ENCODE measurements at places on chromosomes 11 and 22.
A peak's percentile ranks its signal among the peaks of the same experiment; 100 is the strongest.

GRCh38 chr22:25690798-25691197 lies 51.2 kb upstream of the MYO18B start:
- DNase-seq, result no peak

- no peak for DNase-seq
Observed at GRCh38 chr11:614623-615503, 887 bp downstream of the IRF7 start.

DNA sequence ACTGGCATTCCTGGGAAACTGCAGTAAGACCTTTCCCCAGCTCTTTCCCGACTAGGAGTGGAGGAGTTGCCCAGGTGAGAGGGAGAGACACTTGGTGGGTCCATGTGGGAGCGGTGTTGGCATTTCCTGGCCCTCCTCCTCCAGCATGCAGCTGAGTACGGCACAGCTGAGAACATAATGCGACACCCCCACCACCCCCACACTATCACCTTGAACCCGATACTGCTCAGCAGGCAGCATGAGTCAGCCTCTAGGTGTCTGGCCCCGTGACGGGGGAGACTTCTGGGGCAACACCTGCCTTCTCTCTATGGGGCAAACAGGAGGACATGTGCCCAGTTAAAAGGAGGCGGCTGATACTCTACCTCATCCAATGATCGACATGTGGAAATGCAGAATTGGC lies 64.4 kb downstream of the PKNOX2 start:
- DNase-seq, result peak; percentile 11

DNA sequence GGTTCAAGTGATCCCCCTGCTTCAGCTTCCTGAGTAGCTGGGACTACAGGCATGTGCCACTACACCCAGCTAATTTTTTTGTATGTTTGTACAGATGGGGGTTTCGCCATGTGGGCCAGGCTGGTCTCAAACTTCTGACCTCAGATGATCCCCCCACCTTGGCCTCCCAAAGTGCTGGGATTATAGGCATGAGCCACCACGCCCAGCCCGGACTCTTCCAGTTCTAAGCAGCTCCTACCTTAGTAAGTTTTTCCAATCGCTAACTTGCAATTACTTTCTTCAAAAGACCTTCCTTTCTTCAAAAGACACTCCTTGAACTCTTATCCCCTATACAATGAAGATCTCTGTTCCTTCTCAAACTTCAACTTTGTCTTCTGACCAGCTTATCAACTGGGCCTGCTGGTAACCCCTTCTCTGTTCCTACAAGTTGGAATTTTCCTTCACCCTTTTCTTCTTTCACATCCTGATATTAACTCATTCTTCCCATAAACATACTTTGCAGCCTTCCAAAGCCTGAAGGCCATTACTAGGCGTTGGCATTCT lies 25.8 kb downstream of the RBFOX2 start:
- no peak for DNase-seq

DNA sequence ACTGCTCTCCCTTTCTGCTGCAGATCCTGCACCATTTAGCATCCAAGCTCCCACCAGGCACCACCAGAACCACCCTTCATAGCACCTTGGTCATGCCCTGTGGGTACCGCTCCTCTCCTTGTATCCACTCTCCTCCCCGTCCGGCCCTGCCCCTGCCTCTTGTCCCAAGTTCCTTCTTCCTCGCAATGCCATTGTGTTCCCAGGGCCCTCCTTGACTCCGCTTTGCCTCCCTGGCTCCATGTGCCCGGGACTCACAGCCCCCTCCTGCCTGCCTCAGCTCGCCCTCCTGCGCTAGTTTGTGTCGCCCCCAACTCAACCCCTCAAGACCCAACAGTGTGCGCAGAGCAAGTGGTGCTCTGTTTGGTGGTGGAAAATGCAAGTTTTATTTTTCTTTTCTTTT lies 10.8 kb downstream of the FADS2 start:
- peak; percentile 56 for DNase-seq

- no peak for DNase-seq
Observed at GRCh38 chr11:121240650-121241303, 51.8 kb upstream of the SC5D start.

GRCh38 chr11:70305501-70305900 lies 35.0 kb downstream of the PPFIA1 start:
- DNase-seq, result no peak

DNA sequence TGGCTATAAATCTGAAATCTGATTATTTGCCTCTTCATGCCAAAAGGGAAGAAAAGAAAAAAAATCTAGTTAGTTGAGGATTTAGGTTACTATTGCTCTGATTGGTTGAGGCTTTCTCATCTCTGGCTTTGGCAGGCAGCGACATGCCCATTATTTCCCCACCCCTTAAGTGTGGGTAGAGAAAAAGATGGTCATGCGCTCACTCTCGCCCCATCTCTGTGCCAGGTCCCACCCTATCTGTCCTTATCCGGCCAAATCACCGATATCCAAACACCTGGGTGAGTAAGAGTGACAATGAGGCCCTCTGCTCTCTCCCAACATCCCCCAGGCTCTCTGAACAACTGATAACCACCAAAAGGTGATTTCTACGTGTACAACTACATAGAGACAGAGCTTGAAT lies 31.2 kb upstream of the SNX19 start:
- DNase-seq, result no peak

DNA sequence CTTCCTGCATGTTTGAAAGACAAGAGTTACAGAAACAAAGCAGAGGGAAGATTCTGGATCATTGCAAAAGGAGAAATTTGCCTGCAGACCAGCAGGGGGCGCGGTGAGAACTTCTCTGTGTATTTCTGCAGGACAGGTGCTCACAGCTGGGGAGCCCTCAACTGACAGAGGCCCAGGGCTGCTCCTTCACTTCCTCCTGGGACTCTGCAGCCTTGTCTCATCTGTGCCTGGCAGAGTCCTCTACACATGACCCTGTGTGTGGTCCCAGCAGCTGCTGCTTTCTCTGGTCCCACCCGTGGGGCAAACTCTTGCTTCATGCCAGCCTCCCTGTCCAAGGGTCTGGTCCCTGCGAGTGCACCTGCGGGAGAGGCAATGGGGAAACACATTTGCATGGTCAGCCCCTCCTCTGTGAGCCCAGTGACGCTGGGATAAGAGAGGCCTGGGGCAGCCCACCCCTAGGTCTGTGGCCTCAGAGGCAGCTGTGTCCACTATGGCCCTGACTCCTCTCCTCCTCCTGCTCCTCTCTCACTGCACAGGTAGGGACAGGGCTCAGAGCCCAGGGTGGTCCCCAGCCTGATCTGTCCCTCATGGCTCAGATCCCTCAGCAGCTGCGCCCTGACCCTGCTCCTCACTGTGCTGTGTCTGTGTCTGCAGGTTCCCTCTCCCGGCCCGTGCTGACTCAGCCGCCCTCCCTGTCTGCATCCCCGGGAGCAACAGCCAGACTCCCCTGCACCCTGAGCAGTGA lies 43.2 kb upstream of the VPREB1 start:
- peak; percentile 70 for DNase-seq

DNA sequence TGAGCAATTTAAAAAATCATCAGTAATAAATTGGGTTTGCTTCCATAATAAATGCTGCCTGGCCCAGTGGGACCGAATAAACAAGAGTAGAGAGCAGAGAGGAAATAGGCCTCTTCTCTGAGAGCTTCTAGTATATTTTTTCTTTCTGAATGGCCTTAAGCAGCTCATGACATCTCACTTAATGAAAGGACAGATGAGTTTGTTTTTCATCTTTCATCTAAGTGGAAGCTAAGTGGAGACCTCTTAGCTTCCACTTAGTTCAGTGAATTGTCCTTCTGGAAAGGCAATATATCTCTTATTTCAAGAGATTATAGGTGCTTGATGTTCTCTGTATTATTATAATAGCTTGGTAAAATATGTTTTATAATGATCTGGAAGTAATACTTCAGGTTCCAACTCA lies 245.9 kb upstream of the ANO3 start:
- DNase-seq, result no peak

- DNase-seq, result no peak
Observed at GRCh38 chr11:93653571-93653970, 7.9 kb upstream of the CEP295 start.

- DNase-seq, result no peak
Observed at GRCh38 chr22:19719488-19720021, 3.8 kb upstream of the GP1BB start.

- peak; percentile 23 for DNase-seq
Observed at GRCh38 chr11:47236482-47236881, 12.1 kb downstream of the ACP2 start.

GRCh38 chr11:127066401-127067090 lies 66.0 kb upstream of the KIRREL3 start:
- no peak for DNase-seq

DNA sequence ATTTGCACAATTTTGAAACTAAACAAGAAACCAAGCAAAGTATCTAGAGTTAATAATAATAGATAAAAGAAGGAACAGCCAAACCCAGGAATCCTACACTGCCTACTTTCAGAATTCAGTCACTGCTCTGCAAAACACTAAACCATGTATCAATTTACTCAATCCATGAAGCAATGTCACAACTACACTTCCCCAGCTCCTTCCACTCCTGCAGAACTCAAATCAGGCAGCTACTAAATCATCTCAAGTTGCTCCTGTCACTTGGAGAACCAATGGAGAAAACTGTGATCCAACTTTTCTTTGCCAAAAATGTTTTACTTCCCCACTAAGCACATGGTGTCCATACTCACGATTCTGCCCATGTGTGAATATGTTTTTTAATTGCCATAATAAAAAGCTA lies 24.9 kb upstream of the C11orf58 start:
- no peak for DNase-seq

- DNase-seq, result no peak
Observed at GRCh38 chr11:113278925-113279324, 35.5 kb upstream of the TTC12 start.

DNA sequence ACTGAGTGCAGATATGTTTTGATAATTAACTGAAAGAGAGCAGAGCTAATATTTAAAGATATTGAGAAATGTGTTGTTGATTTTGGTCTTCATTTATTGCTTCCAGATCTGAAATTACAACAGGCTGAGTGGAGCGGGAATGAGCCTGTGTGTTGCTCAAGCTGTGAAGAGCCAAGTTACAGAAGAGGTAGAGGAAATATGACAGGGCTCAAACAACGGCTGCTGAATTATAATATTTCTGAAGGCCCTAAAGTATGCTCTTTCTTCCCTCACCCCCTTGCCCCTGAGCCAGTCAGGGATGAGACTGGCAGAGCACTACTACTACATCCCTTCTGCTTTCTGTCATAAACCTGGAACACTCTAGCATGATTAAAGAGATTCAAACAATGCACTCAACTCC lies 115.6 kb downstream of the FANCF start:
- DNase-seq, result no peak

GRCh38 chr11:123740787-123741158 lies 687 bp downstream of the ZNF202 start:
- DNase-seq, result no peak

DNA sequence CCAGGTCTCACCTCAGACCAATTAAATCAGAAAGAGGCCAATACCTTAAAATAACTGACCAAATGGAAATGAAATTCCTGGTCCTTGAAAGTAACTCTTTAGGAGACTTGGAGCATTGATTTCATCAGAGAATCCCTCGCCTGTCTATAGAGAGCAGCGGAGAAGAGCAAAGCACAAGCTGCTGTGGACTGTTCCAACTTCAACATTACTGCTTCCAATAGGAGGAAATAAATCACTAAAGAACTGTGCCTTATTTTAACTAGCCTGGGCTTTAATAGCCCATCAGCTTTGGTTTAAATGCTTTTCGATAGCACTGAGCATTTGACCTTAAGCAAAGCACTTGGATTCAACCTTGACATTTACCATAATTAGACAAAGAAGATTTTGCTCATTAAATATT lies 32.0 kb upstream of the FJX1 start:
- no peak for DNase-seq

- DNase-seq, result no peak
Observed at GRCh38 chr11:119087747-119088241, 3.1 kb downstream of the HMBS start.

- DNase-seq, result no peak
Observed at GRCh38 chr11:132980670-132981069, 551.6 kb downstream of the OPCML start.

DNA sequence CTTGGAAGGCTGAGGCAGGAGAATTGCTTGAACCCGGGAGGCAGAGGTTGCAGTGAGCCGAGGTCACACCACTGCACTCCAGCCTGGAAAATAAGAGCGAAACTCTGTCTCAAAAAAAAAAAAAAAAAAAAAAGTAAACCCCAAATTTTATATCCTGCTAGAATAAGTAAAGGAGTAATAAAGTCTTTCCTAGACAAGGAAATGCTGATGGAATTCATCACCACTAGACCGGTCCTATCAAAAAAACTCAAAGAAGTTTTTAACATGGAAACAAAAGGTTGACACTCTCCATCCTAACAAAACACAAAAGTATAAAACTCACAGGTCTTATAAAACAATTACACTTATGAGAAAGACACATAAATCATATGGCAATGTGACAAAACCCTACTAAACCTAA lies 213.9 kb downstream of the SBF2 start:
- DNase-seq, result no peak

DNA sequence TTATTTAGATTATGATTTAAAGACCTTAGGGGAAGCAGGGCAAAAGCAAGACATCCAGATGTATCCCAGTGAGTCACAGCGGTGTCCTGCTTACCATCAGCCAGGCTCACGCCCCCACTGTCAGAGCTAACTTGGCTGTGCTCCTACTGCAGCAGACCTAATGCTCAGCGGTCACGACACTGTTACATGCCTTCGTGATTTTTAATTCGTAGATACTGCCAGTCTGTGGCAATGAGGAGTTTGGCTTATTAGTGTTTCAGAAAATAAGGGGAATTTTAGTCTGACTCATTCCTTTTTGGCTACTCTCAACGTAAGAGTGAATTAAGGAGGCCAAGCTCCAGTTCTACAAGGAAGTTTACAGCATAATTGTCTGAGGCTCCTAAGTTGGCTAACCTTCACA lies 22.7 kb downstream of the EFCAB6 start:
- peak; percentile 90 for DNase-seq

GRCh38 chr11:15967966-15968365 lies 388.4 kb downstream of the SOX6 start:
- DNase-seq, result no peak

GRCh38 chr11:34502949-34503348 lies 10.6 kb downstream of the ELF5 start:
- no peak for DNase-seq

GRCh38 chr11:113675003-113675561 lies 31.0 kb downstream of the TMPRSS5 start:
- DNase-seq, result no peak

DNA sequence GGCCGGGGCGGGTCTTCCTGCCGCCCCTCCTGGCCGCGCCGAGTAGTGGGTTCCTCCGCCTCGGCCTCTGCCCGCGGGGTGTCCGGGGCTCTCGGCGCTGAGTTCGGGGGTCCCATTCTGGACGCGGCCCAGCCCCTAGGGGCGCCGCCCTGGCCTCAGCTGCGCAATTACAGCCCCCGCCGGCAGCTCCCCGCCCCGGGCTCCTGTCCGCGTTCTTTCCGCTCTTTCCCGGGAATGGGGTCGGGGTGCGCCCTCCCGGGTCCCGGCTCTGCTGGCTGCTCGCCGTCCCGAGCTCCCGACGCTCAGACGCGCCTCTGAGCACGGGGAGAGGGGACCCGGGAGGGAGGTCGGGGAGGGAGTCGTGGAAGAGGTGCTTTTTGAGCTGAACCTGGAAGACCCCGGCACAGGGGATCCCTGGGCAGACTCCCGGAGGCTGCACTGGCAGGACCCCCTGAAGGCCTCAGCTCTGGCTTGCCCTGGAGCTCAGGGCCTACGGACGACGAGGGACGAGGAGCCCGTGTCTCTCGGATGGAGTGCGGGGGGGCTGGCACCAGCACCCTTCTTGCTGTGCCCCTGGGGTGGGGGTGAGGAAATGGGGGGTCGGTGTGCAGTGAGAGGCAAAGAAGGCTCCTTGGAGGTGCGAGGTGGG lies 558 bp downstream of the TSPAN4 start:
- DNase-seq, result no peak

- peak; percentile 62 for DNase-seq
Observed at GRCh38 chr11:17543574-17544180, 539 bp downstream of the USH1C start.

- DNase-seq, result peak; percentile 93
Observed at GRCh38 chr22:37741312-37741795, 44.5 kb downstream of the TRIOBP start.

Measured in posterior vena cava (tissue), 2 donors.